ENCODE measurements at places on chromosomes 1 and 21. TPM values are rescaled to one million over a fixed set of nuclear protein-coding genes. Genes with fewer than 3 reads are reported as not detected.
A peak's percentile ranks its signal among the peaks of the same experiment; 100 is the strongest.

GRCh38 chr1:13735168-13735930, 35.4 kb downstream of the PRDM2 start:
- DNase-seq, result no peak

Gene DCDC2B
- not detected for total RNA-seq

Gene SLC19A2
- total RNA-seq, result 44.3 TPM

DNA sequence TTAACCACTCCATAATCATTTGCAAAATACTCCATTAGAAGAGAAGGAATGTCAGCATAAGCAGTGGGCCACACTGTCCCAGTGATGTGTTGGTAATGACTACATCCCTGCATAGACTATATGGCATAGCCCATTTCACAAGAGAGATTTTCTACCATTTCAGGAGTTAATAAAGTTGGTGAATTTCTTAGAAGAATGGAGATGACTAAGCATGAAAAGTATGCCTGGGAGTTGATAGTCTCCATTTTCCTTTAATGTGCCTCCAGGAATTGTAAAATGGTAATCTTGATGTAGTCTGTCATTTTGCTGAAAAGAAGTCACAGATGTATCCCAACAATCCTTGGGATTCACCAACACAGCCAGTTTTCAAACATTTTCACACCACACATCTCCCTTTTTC, 608.8 kb upstream of the CHRM3 start:
- no peak for DNase-seq

Gene MRPL20
- 101 TPM for total RNA-seq

Gene ORC1
- total RNA-seq, result 1.7 TPM

Gene SERPINC1
- not detected for total RNA-seq

DNA sequence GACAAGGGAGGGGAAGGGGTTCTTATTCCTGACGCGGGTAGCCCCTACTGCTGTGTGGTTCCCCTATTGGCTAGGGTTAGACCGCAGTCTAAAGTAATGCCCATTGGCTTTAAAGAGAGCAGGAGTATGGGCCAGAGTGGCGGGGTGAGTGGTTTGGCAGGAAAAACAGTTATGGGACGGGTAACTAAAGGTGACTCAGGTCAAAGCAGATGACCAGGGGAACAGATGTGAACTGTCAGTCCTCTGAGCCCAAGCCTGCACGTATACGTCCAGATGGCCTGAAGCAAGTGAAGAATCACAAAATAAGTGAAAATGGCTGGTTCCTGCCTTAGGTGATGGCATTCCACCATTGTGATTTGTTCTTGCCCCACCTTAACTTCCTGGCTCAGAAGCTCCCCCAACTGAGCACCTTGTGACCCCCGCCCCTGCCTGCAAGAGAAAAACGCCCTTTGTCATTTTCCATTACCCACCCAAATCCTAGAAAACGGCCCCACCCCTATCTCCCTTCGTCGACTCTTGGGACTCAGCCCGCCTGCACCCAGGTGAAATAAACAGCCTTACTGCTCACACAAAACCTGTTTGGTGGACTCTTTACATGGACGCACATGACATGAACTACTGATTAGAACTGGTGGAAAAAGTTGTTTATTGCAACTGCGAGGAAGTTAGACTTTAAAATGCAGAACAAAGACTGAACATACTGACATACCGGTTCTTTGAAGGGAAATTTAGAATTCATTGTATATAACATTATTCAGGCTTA, 758 bp upstream of the ATAD3B start:
- DNase-seq, result peak; percentile 44

DNA sequence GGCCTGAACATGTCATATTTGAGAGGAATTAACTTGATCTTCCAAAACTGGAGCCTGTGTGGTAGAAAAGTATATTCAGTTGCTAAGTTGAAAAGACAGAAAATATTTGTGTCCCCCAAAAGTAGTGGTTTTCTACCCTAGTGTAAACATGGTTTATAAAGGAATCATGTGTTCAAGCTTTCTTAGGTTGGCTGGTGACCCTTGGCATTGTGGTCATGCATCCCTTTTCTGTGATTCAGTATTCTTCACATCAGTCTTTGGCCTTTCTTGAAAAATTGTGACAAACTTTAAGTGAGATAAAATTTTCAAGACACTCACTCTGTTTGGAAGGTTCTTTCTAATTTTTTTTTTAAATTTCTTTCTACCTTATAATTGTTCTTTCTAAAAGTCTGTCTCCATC, 193.2 kb downstream of the DHRS3 start:
- DNase-seq, result no peak

Gene STYXL2
- total RNA-seq, result 82.9 TPM

DNA sequence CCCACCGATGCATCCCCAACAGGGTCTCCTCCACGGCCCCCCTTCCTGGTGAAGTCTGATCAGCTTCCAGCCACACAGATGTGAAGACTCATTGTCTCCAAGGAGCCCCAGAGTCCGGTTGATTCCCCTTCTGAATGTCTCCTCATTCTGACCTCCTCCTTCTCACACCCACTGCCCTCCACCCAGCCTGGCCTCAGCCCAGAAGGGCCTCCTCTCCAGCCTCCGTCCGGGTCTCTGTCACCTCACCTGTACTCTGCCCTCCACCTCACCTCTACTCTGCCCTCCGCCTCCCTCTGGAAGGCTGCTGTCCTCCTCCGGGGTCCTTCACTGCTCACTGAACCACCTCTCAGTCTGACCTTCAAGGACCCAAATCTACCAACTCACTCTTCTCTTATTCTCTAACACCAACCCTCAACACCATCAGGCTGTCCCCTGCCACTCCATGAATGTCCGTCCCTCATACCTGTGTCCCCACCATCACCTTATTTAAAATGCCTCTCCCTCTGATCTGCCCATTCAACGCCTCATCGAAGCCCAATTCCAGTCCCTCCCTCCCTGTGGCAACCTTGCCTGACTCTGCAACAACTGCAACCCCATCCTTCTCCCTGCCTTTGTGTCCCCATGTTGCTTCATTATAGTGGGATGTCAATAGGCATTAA, 201.2 kb downstream of the TOMM20 start:
- no peak for DNase-seq

DNA sequence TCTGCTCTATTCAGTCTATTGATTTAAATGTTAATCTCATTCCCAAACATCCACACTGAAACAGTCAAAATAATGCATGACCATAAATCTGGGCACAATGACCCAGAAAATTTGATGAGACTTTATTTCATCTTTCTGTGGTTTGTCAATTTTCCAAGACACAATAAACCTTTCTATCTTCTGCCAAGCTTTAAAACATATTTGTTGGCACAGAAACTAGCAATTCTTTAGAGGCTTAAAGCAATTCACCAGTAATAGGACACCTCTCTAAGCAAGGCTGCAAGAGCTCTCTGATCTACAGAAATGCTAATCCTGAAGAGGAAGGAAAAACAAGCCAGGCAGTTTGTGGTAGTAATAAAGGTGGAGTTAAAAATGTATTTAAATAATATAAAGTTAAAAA, 113.7 kb downstream of the FCRL5 start:
- peak; percentile 82 for DNase-seq

Gene CFHR4
- total RNA-seq, result not detected

Gene OR14K1
- total RNA-seq, result not detected

DNA sequence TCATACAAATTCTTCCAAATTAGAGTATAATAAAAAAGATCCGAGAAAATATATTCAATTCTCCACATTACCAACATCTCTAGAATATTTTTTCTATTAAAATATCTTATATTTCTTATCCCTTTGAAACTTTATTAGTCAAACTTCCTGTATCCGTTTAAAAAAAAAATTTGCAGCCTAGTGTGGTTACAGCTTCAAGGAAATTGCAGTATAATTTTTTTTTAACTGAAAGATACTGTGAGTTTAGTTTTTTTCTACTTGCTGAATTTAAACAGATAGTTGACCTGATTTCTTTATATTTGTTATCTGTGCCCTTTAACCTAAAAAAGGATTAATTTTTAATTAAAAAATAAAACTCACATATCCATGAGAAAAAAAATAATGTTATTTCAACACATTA, 1.5 kb downstream of the RGS18 start:
- DNase-seq, result no peak

Gene PCP4
- total RNA-seq, result 1.5 TPM

DNA sequence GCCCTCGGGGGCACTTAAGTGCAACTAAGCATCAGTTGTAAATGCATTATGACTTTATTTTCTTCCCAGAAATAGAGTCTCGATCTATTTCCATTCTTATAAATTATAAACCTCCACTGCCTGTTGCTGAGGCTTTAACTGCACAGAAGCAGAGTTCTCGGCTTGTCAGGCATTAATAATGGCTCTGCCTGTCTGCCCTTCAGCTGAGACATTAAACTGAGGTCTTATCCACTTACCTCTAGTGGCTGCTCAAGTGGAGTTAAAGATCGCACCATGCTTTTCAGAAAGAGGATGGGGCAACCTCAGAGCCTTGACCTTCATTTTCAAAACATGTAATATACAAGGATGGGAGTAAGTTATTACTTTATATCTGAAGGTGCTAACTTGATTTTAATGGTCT, 597.6 kb upstream of the PRMT6 start:
- DNase-seq, result no peak

- peak; percentile 79 for DNase-seq
Observed at GRCh38 chr1:172398193-172398592, 22.3 kb upstream of the C1orf105 start.

Gene PLA2G2A
- 1.7 TPM for total RNA-seq

DNA sequence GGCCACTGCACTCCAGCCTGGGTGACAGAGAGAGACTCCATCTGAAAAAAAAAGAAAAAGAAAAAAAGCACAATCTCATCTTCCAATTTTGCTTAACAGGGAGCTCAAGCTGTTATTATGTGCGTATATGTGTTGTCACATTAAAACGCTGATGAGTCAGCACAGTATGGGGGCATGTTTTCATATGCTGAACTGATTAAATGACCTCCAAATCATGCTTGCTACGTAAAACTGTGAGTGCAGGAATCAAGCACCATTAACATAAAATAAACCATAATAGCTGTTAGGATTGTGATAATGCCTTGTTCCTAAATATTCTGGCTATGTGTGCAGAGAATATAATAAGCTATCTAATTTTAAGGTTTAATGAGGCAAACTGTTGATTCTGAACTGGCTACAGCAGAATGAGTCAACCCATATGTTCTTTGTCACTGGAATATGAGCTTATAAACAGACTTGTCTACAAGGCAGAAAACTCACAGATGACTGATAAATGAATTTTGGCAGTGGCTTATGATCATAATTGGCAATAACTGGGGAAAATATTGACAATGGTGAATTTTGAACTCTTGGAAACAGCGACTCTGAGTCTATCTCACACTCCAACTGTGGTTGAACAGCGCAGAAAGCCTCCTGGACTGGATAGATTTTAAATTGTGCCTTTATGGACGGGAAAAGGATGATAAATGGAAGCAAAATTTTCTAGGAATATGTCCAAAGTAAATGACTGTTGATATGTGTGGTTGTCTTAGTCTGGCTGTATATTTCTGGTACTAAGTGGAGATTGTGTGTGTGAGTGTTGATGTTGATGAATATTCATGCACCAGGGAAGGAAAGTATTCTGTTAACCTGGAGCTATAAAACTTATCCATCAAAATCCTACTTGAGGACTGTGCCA, 75.5 kb downstream of the VCAM1 start:
- DNase-seq, result peak; percentile 18
